ENCODE measurements at places on chromosomes 7 and 10.

DNA sequence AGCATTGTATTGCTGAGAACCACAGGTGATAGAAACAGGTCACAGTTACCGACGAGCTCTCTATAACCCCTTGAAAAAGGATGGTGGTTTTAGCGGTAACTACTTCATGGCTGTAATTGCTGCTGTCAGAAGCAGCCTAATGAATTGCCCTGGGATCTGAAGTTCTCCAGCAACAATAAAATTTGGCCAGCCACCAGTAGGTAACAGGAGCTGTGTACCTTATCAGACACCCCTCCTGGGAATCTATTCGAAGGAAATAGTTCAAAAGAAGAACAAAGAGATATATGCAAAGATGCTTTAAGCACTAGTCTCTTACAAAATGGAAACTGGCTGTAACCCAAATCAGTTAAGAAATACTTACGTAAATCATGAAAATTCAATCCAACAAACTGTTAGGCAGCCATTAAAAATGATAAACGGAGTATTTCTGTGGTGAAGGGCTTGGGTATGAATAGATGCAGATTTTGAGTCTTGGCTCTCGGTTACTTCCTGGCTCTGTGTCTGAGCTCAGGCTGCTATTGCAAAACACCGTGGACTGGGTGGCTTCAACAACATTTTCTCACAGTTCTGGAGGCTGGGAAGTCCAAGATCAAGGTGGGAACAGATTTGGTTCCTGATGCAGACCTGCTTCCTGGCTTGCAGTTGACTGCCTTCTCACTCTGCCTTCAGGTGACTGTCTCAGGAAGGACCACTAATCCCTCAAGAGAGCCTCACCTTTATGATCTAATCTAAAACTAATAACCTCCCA, 1.6 kb downstream of the MSRB2 start:
- peak; percentile 95 for DNase-seq

DNA sequence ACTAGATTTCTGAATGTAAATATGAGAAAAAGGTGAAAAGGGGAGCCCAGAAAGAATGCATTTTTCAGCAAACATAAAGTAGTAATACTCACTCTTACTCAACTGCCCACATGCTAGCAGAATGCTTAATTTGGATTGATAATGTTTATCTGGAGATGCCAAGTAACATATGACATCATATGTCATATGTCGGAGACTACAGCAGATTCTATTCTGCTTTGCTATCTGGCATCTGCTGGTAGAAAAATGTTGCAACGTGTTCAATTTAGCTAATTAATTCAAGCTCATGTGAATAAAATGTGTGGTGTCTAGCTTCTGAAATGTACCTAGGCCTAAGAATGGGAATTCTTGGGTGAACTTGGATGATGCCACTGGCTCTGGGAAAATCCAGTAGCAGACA, 4.5 kb downstream of the BBIP1 start:
- peak; percentile 33 for DNase-seq

DNA sequence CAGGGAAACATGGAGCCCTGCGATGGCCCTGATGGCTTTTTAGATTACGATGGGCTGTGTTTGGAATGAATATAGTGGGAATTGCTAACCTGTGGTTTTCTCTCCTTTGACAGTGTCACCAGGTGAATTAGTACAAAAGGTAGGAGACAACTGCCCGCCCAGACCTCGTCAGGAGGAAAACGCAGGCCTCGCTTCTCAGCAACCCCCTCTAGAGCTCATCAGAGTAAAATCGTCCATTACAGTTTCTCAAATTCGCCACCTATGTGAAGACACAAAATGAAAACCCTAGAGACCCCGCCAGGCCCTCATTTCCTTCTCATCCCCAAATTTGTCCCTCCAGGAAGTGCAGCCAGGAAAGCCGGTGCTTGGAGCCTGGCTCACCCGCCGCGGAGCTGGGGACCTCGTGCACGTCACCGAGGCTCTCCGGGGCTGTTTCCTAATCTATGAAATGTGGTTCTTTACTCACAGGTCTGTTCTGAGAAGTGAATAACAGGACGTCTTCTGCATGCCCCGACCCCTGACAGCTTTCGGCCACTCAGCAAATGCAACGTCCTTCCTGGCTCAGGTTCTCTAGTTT, 143.7 kb downstream of the VIPR2 start:
- no peak for DNase-seq

DNA sequence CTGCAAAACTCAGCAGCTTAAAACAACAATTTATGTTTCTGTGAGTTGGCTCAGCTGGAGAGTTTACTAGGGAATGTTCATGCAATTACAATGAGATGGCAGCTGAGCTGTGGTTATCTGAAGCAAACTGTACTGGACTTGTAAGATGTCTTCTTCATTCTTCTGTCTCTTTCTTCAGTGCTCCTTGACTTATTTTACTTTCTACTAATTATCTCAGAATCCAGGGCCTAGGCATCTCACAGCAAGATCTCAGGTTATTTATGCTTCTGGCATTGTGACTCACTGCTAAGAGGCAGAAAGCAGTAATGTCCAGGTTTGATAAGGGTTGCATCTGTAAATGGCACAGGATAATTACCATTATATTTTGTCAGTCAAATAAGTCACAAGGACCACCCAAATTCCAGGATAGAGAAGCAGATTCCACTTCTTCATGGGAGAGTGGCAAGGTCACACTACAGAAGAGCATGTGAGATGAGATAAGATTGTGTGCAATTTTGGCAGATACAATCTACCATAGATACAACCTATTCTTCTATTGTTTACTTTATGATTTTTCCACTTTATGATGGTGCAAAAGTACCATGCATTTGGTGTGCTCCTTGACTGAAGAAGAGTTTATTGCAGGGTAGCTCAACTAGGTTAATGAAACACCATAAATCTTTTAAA, 16.8 kb downstream of the VIM start:
- no peak for DNase-seq

GRCh38 chr7:133139801-133140200, 57.9 kb upstream of the CHCHD3 start:
- no peak for DNase-seq

- DNase-seq, result no peak
Measured at GRCh38 chr7:100884736-100885439, 4.6 kb downstream of the UFSP1 start.

DNA sequence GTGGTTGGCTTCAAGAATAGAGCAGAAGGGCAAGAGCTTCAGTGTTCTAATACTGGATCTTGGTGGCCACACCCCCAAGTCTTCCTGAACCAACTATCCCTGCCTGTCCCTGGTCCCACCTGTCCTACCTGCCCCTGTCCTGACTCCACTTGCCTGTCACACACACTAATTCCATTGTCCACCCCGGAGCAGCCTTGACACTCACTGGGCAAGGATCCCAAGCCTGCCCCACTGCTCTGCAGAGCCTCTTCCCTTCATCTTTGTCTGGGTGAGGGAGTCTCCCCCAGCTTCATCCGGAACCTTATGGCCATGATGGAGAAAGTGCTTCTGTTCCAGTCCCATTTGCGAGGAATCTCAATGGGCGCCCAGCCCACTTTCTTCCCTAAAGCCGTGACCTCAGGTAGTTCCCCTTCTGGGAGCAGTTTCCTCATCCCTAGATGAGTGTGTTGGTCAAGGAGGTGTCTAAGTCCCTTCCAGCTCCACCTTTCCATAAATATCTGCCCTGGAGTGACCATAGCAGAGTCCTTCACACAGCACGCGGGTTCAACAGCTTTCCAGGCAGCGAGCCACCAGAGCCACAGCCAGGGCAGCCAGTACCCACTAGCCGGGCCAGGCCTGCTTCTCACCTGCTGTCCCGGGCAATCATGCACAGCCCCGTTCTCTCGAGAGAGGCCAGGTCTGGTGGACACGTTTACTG, 61.5 kb downstream of the VIPR2 start:
- no peak for DNase-seq

GRCh38 chr7:100603726-100604027, 1.5 kb downstream of the PCOLCE start:
- DNase-seq, result peak; percentile 45

DNA sequence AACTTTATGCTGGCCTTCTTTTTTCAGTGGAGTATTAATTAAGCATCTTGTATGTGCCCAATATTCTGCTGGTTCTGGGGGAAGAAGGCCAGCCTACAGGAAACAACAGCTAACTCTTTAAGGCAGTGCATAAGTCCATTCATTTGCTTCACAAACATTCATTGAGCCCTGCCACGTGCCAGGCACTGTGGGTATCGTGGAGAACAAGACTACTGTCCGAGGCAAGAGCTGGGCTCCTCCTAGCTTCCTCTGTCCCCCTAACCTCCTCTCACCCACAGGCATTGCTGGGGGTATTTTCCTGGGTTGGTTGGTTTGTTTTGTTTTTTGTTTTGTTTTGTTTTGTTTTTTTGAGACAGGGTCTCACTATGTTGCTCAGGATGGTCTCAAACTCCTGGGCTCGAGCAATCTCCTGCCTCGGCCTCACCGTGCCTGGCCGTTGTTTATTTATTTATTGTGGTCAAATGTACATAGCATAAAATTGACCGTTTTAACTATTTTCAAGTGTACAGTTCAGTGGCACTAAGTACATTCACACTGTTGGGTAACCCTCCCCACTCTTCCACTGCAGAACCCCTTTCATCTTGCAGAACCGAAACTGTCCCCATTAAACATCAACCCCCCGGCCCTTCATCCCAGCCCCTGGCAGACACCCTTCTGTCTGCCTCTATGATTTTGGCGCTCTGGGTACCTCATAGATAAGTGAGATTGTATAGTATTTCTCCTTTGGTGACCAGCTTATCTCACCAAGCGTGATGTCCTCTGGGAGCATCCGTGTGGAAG, 32.6 kb downstream of the CHST3 start:
- DNase-seq, result no peak

- DNase-seq, result no peak
Measured at GRCh38 chr7:51286401-51286800, 30.2 kb downstream of the COBL start.

DNA sequence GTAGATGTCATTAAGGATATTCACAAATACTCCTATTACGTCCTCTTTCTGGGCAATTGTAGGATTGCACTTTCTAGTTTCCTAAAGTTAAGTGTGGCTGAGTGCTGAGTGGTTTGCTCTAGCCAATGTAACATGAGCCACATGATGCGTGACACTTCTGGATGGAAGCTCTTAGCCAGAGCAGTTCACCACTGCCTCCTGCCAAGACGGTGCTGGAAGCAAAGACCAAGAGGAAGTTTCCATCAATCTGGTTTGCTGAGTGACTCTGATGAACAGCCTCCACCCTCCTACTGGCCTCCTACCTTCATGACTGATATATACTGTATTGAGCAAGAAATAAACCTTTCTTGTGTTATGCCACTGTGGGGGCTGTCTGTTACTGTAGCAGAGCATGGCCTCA, 318.1 kb downstream of the KCNMA1 start:
- peak; percentile 79 for DNase-seq

- no peak for DNase-seq
Measured at GRCh38 chr7:86094166-86094669, 549.5 kb upstream of the GRM3 start.

GRCh38 chr10:11359869-11360268, 251.6 kb downstream of the USP6NL start:
- no peak for DNase-seq

- no peak for DNase-seq
Measured at GRCh38 chr7:36023033-36023560, 130.0 kb upstream of the EEPD1 start.

- DNase-seq, result no peak
Measured at GRCh38 chr7:25638590-25639244, 410.4 kb upstream of the NPVF start.

GRCh38 chr10:17676919-17677318, 33.0 kb downstream of the STAM start:
- DNase-seq, result no peak

GRCh38 chr7:22864301-22864700, 41.7 kb upstream of the TOMM7 start:
- DNase-seq, result peak; percentile 68

GRCh38 chr10:125976960-125977605, 80.7 kb downstream of the FANK1 start:
- DNase-seq, result no peak

GRCh38 chr10:129879655-129880054, 84.4 kb downstream of the EBF3 start:
- DNase-seq, result no peak

DNA sequence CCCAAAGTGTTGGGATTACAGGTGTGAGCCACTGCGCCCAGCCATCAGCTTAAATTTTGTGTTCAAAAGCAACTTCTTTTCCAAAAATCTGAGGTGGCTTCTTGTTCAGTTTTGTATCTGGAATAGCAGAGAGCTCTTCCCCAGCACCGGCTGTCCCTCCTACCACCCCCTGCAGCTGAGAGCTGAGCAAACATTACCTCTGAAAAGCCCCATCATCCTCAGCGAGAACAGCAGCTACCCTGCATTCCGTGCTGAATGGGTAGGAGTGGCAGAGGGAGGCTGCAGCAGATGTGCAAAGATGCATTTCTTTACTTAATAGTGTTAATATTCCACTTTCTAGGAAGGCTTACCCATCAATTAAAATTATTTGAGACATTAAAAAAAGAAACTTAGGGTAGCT, 31.8 kb downstream of the CCM2 start:
- no peak for DNase-seq

- no peak for DNase-seq
Measured at GRCh38 chr7:12543586-12543985, 26.9 kb upstream of the SCIN start.

GRCh38 chr10:30553626-30554439, 75.7 kb downstream of the LYZL2 start:
- DNase-seq, result peak; percentile 75

Data from fibroblast of mammary gland (primary cell).